ENCODE measurements at places on chromosomes 13 and 19.
A peak's percentile ranks its signal among the peaks of the same experiment; 100 is the strongest.

DNA sequence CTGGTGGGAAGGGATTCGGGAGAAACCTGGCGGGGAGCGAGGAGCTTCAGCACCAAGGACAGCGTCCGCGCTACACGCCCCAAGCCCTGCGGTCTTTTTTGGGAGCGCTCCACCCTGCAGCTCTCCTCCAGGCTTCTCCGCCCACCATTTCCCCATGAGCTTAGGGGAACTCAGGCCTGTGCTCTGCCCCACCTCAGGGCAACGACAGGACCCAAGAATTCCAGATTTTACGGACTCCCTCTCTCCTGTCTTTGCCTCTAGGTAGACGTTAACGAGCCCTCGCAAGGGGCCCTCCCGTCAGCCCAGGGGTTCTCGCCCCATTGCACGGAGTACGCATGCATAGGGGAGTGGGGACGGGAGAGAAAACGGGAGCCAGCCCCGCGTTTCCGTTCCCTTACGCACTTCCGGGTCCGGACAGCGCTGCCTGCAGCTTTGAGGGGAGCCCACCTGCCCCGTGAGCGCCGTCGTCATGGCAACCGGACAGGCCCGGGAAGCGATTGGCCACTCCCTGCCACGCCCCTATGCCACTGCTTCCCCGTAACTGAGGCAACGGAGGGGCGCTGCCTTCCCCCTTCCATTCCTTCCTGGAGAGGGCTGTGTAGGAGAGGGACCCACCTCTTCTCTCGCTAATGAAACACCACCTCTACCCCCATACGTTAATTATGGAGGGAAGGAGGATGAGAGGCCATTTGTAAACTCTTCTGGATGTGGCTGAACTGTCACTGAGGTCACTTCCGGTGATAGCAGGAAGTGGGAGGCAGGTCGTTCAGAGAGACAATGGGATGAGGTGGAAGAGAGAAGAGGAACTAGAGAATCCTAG, 20.8 kb downstream of the NOVA2 start:
- peak; percentile 64 for DNase-seq

DNA sequence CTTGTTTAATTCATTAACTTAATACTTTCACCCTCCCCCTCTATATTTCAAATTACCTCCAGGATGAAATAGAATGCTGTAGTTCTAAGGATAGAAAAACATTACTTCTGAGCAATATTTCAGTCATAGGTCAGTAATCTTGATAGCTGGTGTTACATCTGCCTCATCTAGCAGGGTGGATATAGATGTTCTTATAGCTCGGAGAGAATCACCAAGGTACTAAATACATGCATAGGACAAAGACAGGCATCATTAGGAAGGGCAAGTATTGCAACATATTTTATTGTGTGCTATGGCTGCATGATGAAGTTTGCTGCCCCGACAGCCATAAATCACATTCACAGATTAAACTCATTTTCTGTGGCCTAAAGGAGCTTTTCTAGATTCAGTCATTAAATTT, 601.0 kb downstream of the FGF9 start:
- DNase-seq, result no peak

DNA sequence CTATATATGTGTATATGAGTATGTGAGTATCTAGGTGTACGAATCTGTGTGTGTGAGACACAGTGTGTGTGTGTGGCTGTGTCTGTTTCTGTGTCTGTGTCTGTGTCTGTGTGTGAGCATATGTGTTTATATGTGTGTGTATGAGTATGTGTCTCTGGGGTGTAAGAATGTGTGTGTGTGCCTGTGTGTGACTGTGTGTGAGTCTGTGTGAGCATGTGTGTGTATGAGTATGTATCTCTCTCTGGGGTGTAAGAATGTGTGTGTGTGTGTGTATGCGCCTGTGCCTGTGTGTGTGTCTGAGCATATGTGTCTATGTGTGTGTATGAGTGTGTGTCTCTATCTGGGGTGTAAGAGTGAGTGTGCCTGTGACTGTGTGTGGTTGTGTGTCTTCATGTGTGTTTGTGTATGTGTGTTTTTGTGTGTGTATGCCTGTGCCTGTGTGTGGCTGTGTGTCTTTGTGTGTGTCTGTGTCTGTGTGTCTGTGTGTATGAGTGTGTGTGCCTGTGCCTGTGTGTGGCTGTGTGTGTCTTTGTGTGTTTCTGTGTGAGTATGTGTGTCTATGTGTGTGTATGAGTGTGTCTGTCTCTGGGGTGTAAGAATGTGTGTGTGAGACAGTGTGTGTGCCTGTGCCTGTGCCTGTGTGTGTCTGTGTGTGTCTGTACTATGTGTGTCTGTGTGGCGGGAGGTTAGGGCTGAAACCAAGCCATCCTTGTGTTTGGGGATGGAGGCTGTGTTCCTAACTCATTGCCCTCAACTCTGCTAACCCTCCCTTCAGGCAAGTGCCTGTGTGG, 11.2 kb downstream of the AXL start:
- DNase-seq, result no peak

- no peak for DNase-seq
These were observed 11.1 kb downstream of the MAMSTR start for GRCh38 chr19:48708471-48708870.

GRCh38 chr13:60369242-60369641, 27.8 kb upstream of the TDRD3 start:
- DNase-seq, result no peak

GRCh38 chr13:84934911-84935310, 864.3 kb downstream of the SLITRK6 start:
- no peak for DNase-seq

DNA sequence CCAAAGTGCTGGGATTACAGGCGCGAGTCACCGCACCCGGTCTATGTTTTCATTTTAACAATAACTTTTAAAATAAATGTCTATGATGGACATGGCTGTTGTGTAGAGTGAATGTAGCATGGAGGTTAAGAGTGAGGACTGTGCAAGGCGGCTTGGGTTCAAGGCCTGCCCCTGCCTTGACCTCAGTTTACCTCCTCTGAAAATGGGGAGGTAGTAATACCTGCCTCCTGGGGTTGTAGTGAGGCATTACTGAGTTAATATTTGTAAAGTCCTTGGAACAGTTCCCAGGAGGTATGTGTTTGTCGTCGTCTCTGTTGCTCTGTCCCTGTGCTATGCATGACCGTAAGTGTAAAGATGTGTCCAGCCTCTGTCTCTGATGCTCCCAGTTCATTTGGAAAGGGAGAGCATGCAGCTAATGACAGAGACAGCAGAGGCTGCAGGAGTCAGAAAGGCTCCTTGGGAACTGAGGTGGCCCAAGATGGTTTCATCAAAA, 9.4 kb downstream of the GARRE1 start:
- DNase-seq, result no peak

- no peak for DNase-seq
These were observed 40.8 kb downstream of the RCBTB2 start for GRCh38 chr13:48492096-48492440.

DNA sequence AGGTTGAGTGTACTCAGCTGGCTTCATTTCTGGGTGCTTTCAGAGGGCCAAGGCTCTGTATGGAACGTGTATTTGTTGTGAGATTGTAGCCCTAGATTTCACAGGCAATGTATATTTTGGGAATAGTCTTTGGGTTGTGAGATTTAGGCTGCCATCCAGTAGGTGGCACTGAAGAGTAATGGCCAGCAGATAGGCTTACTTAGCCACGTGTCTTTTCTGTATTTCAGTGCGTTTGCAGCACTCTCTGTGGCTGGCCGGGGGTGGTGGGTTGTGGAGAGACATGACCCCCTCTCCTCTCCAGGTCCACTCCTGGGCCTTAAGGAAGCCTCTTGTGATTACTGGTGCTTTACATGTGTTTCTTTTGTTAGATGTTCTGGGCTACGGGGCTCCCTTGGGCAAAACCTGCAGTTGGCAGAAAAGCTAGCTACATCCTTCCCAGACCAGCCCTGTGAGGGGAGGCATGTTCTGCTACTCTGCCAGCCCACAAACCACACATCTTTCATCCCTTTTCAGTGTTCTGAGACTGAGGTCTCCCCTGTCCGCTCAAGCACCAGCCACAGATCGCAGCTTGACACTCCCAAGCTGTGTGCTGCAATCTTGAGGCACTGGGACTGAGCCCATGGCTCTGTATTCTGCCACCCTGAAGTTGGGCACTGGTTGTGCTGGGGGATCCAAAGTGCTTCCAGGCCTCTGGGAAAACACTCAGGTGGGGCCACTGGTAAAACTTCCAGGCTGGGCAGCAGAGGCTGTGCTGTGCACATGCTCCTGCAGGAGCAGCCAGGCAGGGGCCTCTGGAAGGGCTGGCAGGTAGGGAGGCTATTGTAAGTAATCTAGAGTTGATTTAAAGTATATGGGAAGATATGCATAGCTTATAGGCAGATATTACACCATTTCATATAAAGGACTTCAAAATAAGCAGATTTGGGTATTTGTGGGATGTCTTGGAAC, 1096.8 kb upstream of the PCDH20 start:
- DNase-seq, result no peak

DNA sequence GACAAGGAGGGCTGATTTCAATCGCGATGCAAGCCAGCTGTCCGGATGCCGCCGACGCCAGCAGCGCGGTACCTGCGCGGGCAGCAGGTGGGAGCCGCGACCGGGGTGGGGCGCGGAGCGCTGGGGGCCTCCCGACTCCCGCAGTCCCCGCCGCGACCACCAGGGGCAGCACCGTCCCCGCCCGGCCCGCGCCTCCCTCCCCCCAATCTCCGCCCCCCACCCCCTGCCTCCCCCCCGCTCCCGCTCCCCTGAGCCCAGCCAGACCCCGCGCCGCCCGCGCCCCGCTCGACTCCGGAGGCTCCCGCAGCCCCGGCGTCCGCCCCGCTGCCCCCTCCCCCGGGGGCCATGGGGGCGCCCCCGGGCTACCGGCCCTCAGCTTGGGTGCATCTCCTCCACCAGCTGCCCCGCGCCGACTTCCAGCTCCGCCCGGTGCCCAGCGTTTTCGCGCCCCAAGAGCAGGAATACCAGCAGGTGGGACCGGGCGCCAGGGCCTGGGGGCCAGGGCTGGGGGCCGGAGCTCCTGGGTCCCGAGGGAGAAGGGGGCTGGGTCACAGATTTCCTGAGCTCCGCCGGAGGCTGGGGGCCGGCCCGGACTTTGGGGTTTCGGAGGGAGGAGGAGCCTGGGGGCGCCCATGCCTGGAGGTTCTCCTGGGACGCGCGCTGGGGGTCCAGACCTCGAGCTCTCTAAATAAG, at the start of gene TTYH1:
TTYH1 (plus strand) TSS at position 257 of the 693 bp plus-strand sequence; CDS start at position 346, 89 bp downstream.
- no peak for DNase-seq

DNA sequence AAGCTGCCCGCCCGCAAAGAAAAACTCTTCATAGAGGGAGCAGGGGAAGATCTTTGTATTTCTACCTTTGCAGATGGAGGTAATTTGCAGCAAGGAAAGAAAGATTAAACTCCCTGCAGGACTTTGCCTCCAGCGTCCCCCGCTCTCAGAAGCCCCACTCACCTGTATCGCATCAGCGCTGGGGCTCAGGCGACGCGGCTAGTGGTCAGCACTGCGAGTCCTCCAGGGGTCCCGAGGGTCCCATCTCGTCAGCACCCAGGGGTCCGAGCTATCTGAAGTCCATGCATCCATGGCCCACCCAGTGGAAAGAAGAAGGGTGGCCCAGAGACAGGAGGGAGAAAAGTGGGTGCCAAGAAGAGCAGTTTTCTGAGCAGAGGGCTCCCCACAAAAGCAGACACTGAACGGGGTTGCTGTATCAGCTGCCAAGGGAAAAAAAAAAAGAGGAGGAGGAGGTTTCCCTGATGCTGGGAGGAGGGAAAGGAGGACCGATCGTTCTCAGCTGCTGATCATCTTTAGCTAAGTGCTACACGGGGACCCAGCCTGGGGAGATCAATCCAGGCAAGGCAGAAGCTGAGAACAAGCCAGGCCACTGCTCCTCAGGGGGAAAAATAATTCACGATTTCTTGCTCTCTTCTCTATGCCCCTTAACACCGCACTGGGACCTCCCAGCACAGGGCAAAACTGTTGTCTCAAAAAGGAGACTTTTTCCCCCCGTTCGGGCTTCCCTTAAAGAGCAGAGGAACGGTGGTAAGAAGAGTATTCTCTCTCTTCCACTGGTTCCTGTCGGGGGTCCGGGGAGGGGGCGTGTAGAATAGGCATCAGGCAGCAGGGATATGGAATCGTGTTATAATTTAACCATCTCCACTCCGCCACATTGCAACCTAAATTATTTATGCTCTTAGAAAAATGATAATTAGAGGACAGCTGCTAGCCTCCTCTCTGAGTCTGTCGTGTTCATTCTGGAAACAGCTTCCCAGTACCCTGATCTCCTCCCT, 117.7 kb upstream of the CACNA1A start:
- no peak for DNase-seq

GRCh38 chr13:37144661-37145060, 39.2 kb upstream of the CSNK1A1L start:
- DNase-seq, result no peak

All from activated CD4-positive, CD25-positive, alpha-beta regulatory T cell treated with anti-CD3 and anti-CD28 coated beads, Interleukin-2, amount 50 U/mL, for 72 hours (primary cell).